ENCODE measurements at places on chromosomes 13 and 19.

DNA sequence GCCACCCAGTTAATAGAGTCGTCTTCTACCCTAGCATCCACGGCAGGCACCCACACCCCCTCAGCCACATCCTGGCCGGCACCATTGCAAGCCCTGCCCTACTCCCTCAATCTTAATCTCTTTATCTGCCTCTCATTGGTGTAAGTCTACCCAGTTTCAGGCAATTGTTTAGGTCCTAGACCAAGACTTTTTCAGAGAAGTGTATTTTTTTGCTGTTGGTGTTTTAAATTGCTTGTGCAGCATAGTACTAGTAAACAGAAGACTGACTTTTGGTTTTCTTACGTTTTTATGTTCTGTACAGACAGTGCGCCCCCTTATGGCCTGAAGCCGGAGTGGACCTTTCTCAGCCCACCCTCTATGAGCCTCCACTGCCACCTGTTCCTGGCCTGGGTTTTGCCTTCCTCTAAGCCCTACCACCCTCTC, 2.3 kb upstream of the LCP1 start:
- DNase-seq = no peak

DNA sequence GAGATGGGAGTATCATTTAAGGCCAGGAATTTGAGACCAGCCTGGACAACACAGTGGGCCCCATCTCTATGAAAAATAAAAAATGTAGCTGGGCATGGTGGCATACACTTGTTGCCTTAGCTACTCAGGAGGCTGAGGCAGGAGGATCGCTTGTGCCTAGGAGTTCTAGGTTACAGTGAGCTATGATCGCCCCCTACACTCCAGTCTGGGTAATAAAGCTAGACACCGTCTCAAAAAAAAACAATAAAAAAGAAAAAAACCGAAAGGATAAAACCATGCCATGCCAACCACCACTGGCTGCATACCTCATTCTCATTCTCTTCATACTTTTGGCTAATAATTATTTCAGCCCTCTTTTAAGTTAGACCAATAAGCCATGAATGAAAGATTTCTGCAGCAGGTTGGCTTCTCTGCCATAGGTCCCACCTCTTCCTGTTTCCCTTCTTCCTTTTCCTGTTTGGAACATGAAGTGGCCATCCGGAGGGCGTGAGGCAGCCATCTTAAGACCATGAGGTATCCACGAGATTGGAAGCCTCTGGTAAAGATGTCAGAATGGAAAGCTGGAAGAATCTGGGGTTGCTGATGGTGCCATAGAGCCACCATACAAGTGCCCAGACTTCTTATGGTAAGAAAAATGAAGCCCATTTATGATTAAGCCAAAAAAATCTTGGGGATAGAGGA, 171.3 kb downstream of the CACNA1A start:
- DNase-seq = no peak

DNA sequence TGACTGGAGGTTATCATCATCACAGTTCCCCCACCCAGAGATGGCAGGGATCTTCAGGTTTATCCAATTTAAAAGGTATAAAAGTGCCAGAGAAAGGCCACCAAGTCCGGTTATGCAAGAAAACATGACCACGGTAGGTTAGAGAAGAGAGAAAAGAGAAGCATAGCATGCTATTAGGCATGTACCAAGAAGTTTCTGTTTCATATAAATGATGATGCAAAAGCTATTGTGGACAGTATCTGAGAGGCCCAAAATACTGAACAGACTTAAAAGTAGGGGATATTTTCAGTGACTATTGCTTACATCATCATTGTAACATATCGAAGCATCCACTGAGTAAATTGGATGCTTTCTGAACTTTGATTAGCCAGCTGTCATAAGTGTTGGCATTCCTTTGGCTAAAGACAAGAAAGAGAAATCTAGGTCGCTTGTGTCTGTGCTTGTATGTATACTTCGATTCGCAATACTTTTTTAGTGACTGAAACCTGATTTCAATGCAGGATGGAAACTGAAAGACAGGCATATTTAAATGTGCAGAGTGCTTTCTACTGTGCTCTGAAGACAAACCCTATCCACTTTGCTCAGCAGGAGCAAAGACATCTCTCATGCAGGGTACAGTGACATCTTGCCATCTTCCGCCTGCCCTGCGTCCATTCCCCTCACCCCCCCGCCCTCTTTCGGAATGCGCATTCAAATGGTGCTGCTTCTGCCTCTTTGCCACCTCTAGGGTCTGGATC, 180.3 kb downstream of the SHISA2 start:
- DNase-seq = no peak

DNA sequence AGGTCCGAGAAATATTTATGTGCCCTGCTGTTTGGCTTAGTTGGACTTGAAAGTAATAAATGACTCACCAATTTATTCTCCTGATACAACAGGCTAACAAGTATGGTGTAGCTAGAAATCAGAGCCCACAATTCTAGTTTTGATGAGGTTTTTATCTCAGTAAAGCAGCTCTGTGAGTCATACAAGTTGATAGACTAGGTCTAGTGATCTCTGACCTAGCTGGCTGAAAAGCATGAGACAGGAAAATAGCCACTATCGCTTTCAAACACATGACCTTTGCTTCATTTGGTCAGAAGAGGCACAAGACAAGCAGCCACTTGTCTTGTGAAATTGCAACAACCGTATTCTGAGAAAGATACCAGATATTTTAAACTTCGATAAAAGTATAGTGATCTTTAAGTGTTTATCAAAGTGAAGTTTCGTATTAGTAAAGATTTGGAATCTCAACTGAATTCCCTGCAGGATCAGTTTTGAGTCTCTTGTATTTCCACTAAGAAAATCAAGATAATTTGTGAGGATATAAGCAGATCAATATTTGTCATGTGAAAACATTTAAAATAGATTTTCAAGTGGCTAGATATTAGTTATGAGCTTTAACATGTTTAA, 126.7 kb downstream of the MAB21L1 start:
- DNase-seq = no peak

- DNase-seq = no peak
Observed at GRCh38 chr13:112169941-112170822, 103.2 kb downstream of the SOX1 start.

- no peak for DNase-seq
Observed at GRCh38 chr13:50158385-50159165, 143.3 kb downstream of the KCNRG start.

- DNase-seq = no peak
Observed at GRCh38 chr13:39760521-39760920, 105.1 kb downstream of the COG6 start.

DNA sequence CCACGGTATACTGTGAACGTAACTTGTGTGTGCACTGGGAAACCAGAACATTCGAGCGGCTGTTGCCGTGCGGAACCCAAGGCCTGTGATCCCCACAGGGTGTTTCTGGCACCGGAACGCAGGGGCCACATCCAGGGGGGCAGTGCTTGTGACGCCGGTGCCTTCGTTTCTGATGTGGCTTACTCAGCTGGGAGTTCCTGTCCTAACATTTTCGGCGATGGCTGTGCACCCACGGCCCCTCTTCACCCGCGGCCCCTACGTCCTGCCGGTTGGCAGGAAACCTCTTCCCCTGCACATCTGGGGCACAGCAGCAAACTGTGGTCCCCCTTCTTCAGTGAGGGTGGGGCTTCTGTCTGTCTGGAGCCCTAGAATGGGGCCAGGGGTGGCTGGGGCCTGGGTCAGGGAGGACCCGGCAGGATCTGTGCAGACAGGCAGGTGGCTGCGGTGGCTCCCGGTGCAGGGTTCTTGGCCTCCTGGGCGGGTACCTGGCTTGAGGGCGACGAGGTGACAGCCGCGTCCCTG, 26.2 kb downstream of the CSNK1G2 start:
- no peak for DNase-seq

DNA sequence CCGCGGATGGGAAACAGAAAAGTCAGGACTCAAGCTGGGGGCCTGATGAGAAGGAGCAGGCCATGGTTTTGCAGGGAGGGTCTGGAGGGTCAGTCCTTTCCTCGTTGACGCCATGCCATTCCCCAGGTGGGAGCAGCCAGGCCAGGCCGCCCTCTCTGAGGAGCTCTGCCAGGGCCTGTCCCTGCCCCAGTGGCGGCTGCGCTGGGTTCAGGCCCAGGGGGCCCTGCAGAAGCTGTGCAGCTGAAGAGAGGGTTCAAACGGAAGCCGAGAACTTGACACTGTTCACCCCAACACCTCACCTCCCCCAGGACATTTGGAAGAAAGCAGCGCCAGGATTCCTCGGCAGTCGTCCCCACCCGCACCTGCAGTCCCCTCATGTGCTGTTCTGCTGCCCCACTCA, 6.1 kb upstream of the RBM42 start:
- DNase-seq = no peak

- DNase-seq = peak; percentile 81
Observed at GRCh38 chr19:6516659-6517291, 14.1 kb upstream of the TNFSF9 start.

GRCh38 chr13:102620516-102620915, 23.7 kb downstream of the TPP2 start:
- DNase-seq = peak; percentile 29

- peak; percentile 43 for DNase-seq
Observed at GRCh38 chr19:16587833-16588823, 15.9 kb upstream of the SLC35E1 start.

DNA sequence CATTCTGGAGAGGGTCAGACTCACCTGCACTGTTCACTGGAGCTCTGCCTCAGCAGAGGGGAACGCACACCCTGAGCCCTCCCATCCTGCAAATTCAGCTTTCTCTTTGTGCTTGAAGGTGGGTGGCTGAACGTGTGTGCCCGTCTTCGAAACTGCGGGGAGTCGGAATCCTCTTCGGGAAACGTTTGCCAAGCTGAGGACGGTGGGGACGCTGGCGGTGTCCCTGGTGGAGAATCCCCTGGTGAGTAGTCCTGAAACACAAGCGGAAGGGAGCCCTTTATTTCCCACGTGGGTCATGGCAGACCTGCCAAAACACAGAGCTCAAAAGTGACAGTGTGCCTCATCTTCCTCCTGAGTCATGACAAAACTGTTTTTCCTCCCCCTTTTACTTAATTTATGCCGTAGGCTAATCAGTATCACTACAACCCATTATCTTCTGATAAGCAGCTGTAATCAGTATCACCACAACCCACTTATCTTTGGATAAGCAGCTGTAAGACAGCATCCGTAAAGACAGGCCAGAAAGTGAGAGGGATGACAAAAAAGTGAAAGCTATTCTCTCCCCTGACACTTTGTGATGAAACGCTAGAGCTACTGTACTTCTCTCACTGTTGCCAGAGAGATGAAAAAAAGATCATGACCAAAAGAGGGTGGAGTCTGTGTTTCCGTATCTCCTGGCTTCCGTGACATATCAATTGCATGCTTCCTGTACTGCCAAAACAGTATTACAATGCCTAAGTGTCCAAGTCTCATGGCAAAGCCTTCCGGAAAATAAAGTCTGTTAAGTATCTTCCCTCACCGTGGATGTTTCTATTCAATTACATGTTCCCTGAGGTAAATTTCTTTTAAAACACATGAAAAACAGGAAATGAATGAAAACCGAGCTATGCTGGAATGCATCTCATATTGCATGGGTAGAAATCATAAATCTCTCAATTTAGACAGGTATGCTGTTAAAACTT, 155.5 kb downstream of the TBC1D4 start:
- no peak for DNase-seq

DNA sequence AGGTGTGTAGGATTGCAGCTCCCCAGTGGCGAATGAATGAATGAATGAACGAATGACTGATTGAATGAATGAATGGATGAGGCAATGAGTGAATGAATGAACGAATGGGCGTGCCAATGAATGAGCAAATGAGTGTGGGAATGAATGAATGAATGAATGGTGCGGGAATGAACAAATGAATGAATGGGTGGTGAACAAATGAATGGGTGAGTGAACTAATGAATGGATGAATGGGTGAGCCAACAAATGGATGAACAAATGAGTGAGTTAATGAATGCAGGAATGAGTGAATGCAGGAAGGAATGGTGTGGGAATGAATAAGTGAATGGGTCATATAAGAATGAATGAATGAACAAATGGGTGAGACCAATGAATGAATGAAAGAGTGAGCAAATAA, 14.7 kb downstream of the ANKRD24 start:
- no peak for DNase-seq

DNA sequence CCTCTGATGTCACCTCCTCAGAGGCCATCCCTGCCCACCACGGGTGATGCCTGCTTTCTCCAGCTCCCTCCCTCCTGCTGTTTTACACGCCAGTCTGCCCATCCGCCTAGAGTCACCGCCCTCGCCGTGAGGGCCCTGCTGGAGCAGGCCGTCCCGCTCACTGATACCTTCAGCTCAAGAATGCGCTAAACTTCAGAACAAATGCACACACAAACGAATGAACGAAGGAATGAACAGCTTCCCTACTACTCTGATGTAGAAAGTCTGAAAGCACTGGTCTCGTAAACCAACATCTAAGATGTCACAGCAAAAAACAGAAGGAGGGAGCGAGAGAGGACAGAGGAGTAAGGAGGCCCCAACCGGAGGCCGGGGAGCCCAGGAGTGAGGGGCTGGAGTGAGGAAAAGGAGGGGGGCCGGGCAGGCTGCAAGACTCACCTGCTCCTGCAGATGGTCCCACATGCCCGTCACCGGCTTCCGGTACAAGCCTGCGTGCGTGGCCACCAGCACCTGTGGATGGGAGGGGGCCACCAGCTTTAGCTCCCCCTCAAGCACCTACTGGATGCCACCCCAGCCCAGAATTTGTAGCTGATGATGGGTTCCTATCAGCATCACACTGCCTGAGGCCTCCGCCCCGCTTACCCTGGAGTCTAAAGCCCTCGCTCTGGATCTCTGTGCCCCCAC, 4.0 kb downstream of the PNKP start:
- DNase-seq = no peak

GRCh38 chr19:50723069-50723468, at the start of gene CLEC11A:
Gene CLEC11A (plus strand): TSS chr19:50723364. CDS start chr19:50723526, 162 bp downstream.
- DNase-seq = no peak

DNA sequence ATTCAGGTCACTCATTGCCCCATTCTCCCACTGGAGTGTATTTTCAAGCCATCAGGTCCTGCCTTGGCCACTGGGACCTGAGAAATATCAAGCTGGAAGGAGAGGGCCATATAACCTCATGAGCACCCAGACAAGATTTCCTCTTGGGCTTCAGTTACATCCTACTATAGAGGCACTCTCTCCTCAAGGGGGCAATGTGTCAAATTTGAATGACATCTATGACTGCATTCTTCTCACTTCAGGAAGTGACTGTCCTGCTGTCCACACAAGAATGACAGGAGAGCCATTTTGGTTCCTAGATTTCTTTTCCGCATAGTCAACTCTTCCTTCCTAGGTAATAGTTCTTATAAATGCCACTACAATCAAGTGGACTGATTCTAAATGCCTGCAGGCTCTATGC, 416.2 kb downstream of the DIAPH3 start:
- DNase-seq = no peak

DNA sequence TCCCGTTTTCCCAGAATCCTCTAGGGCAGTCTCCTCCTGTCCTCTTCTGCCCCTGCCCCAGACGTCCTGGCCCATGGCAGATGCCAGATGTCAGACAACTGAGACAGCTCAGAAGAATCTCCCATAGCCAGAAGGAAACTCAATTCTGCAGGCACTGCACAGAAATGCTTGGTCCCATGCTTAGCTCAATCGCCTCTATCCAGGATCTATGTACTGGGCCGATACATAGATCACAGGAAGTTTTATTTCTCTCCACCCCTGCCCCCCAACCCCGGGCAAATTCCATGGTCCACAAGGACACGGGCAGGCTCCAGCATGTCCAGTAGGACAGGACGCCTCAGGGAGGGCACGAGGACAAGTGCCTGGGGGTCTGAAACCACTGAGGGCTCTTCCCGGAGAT, 4.8 kb downstream of the MBD3 start:
- no peak for DNase-seq

- DNase-seq = no peak
Observed at GRCh38 chr19:18658366-18658855, 21.6 kb downstream of the KLHL26 start.
